ENCODE measurements at places on chromosomes 6 and 20. TPM values are rescaled to one million over a fixed set of nuclear protein-coding genes. Genes with fewer than 3 reads are reported as not detected.

GRCh38 chr6:4805553-4806336 is 29.5 kb downstream of the CDYL start:
- H3K4me1 ChIP-seq: peaks cover 26% of the 10 kb centered on the region
- peaks cover 6% of the 10 kb centered on the region for H3K36me3 ChIP-seq
- no peak overlapping the region for H3K27ac ChIP-seq
- no peak overlapping the region for H3K4me3 ChIP-seq
- DNase-seq: no peak
- H3K27me3 ChIP-seq: no peaks in the 10 kb centered on the region

- H3K36me3 ChIP-seq: no peaks in the 10 kb centered on the region
- no peak overlapping the region for H3K27ac ChIP-seq
- no peaks in the 10 kb centered on the region for H3K4me1 ChIP-seq
- no peak for DNase-seq
- no peak overlapping the region for H3K4me3 ChIP-seq
Observed at GRCh38 chr20:6673071-6673470, 94.4 kb upstream of the BMP2 start.

GRCh38 chr6:147468634-147469033 is 39.9 kb upstream of the SAMD5 start:
- H3K4me3 ChIP-seq: no peak overlapping the region
- DNase-seq: no peak
- no peaks in the 10 kb centered on the region for H3K36me3 ChIP-seq

DNA sequence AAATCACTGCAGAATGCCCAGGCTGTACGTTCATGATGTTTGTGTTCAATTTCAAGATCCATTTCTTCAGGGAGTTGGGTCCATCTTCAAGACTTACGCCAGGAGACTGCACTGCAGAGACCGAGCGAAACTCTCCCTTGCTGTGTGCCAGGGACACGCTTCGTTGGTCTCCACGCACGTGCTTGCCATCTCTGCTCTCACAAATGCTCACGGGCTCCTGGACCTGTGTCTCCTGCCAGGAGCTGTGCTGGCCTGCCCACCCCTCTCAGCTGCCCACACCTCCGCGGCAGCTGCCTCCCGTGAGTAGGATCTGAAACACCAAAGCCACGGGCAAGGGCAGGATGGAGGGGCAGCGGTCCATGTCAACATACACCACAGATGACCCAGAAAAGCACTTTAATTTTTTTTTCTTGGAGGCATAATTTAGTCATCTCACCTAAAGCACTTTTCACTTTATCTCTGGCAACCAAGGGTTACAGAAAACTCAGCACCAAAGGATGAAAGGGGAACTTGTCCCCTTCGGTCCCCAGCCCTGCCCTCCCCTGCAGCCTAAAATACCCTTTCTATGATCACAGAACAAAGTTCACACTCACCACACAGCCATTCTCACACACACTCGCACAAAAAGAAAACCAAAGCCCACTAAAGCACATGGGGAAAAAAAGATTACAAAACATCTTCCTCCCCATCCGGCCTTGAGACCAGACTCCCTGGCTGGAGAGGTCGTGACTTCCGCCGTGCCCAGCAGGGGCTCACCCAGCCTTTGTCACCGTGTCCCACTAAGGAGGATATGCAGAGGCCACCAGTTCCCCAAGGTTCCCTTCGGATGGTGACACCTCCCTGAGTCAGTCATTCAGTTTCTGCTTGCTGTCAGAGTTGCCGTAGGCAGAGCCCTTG is 137.9 kb downstream of the AGPAT4 start:
- no peak overlapping the region for H3K27ac ChIP-seq
- no peaks in the 10 kb centered on the region for H3K27me3 ChIP-seq
- peak; percentile 9 for DNase-seq
- peaks cover 15% of the 10 kb centered on the region for H3K36me3 ChIP-seq
- H3K4me3 ChIP-seq: no peak overlapping the region

- peak overlapping the region; percentile 73 for H3K27ac ChIP-seq
- no peak for DNase-seq
- H3K36me3 ChIP-seq: peaks cover 54% of the 10 kb centered on the region
- peaks cover 5% of the 10 kb centered on the region for H3K27me3 ChIP-seq
Observed at GRCh38 chr6:108565893-108566292, 5.2 kb downstream of the FOXO3 start.

DNA sequence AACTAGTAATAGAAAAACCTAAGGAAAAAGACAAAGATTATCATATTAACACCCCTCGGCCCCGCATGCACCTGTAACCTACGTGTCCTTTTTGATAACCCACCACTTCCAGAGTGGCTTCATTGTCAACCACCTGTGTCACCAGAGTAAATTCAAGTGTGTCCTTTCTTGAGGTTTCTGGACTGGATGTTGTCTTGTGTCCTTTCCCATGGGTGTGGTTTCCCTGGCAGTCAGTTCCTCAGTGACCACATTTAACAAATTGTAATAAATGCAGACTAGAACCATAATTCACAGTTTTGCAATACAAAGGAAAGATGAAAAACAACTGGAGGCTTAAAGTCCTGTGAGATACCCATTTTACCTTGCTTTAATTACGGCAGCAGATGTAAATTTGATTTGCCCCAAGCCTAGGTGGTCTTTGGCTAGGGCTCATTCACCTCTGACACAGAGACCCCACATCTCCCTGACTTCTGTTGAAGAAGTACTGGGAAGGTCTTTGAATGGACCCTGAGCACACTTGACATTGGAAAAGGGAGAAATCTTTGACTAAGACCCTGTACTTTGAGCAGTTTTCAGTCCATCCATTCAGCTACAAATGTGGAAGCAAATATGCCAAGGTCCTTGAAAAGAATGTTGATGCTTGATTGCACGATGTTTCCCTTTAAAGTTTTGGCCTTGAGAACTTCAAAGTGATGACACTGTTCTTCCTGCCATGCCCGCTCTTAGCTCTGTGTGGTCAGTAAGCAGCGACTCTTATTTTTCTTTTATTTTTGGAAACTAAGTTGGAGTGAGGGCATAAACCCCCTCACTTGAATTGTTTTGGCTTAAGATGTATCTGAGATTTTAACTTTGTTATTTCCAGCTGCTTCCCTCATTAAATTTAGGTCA is 232.4 kb downstream of the UST start:
- peaks cover 2% of the 10 kb centered on the region for H3K27me3 ChIP-seq
- no peaks in the 10 kb centered on the region for H3K4me1 ChIP-seq
- no peaks in the 10 kb centered on the region for H3K36me3 ChIP-seq
- H3K4me3 ChIP-seq: no peak overlapping the region
- H3K27ac ChIP-seq: no peak overlapping the region
- no peak for DNase-seq

GRCh38 chr6:156347656-156348055 is 429.5 kb upstream of the ARID1B start:
- no peak overlapping the region for H3K27ac ChIP-seq
- no peak for DNase-seq
- no peaks in the 10 kb centered on the region for H3K36me3 ChIP-seq
- no peak overlapping the region for H3K4me3 ChIP-seq
- no peaks in the 10 kb centered on the region for H3K27me3 ChIP-seq
- no peaks in the 10 kb centered on the region for H3K4me1 ChIP-seq

DNA sequence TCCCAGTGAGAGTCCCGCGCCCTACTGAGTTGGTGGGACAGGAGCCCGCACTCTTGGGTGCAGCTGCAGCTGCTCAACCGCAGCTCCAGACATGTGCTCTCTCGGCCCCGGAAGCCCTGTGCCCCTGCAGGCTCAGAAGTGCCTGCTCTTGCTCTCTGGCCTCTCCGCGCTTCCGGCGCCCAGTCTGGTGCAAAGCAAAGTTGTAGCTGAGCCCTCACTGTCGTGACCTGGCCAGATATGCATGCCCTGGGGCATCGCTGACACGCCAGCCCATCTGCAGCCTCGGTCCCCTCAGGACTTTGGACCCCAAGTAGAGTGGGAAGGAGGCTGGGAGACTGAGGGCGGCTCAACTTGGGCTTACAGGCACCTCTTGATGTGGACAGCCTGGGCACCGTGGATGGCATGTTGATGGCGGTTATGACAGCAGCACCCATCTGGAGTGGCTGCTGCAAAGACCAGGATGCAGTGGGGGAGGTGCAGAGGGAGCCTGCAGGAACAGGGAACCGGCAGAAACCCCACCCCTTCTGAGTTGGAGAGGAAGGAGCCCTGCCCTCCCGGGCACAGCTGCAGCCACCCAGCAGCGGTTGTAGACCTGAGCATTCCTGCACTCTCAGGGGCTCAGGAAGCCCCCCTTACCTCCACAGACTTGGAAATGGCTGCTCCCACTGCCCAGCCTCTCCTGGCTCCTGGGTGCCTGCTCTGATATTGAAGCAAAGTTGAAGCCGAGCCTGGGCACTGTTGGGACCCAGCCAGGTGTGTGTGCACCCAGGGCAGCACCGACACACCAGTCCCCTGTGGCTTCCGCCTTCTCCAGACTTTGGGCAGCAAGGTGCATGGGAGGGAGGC is 462.6 kb downstream of the TBC1D32 start:
- H3K4me1 ChIP-seq: no peaks in the 10 kb centered on the region
- H3K36me3 ChIP-seq: no peaks in the 10 kb centered on the region

- H3K27me3 ChIP-seq: no peaks in the 10 kb centered on the region
- no peak overlapping the region for H3K27ac ChIP-seq
- no peak overlapping the region for H3K4me3 ChIP-seq
- no peak for DNase-seq
- H3K4me1 ChIP-seq: no peaks in the 10 kb centered on the region
Observed at GRCh38 chr20:61295249-61295648, 43.2 kb downstream of the CDH4 start.

DNA sequence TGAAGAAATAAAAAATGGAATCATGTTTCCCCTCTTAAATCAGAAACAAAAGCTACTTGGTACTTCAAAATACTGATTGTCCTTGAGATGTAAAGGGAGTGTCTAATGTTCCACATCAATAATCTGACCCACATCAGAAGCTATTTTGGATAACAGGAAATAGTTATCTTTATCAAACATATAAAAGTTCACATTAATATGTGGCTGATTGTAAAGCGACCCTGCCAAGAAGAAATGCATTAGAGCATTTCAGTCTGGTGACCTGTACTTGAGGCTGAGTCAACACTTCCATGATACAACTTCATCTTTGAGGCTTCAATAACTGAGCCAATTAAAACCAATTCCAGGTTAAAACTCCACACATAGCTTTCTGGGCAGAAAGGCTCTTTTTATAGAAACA is 31.8 kb downstream of the SYNE1 start:
- no peaks in the 10 kb centered on the region for H3K27me3 ChIP-seq
- no peak for DNase-seq
- H3K4me3 ChIP-seq: no peak overlapping the region
- no peaks in the 10 kb centered on the region for H3K36me3 ChIP-seq

GRCh38 chr6:149364557-149364956 is 35.5 kb upstream of the SUMO4 start:
- DNase-seq: no peak
- no peak overlapping the region for H3K27ac ChIP-seq
- no peak overlapping the region for H3K4me3 ChIP-seq
- peaks cover 50% of the 10 kb centered on the region for H3K36me3 ChIP-seq
- H3K4me1 ChIP-seq: peaks cover 49% of the 10 kb centered on the region

GRCh38 chr6:152068622-152069261 is 261.3 kb downstream of the ESR1 start:
- H3K4me3 ChIP-seq: no peak overlapping the region
- H3K27me3 ChIP-seq: no peaks in the 10 kb centered on the region
- no peak overlapping the region for H3K27ac ChIP-seq
- no peak for DNase-seq

Gene SEL1L2
- total RNA-seq: not detected

Gene RIPOR2
- 240 TPM for total RNA-seq
